Stimulated activated CD4-positive, alpha-beta T cell treated with anti-CD3 and anti-CD28 coated beads, TNF-alpha, amount 100 ng/mL, for 4 hours (primary cell): ENCODE measurements at places on chromosomes 3 and 15.

GRCh38 chr3:32998631-32999451 lies 47.4 kb downstream of the CCR4 start:
- no peak for DNase-seq

- DNase-seq, result no peak
Measured at GRCh38 chr15:52567871-52568600, 794 bp downstream of the ARPP19 start.

DNA sequence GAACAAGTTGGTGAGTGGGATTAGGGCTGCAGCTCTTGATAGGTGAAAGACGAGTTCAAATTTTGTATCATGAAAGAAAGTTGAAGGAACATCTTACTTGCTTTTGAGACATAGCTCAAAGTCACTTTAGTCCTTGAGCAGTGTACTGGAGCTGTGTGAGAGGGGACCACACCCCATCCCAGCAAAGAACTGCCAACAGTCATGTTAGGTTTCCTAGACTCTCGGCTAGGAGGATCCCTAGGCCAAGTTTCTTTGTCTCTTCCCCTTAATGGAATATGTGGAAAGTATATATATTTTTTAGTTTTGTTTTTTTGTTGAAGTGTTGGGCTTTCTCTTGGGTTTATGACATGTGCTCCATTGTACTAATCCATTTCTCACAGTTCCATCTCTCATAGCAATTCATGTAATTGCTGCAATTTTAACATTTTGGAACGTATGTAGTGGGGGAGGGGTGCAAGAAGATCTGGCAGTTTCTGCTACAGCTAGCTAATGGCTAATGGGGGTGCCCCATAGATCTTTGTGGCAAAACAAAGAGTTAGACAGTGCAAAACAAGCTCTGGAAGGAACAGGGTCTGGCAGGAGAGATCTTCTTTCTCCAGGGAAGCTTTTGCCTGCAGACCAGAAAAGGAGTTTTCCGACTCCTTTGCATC lies 25.1 kb downstream of the TLNRD1 start:
- DNase-seq, result no peak

GRCh38 chr3:106193876-106194275 lies 325.1 kb upstream of the CBLB start:
- DNase-seq, result no peak

DNA sequence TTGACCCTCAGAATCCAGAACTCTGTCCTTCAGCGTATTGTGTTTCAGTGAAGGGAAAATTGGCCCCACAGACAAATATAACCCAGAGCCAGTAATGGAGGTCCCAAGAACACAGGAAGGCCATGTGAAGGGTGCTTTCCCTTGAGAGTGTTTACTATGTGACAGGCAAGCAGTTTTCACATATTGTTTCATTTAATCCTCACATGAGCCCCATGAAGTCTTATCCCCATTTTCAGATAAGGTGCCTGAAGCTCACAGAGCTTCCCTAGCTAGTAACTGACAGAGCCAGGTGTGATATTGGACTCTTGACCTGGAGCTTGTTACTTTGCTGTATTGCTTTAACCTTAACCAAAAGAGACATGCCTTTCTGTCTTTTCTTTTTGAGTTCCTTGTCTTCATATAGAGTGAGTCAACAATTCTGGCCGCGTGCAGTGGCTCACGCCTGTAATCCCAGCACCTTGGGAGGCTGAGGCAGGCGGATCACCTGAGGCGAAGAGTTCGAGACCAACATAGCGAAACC lies 9.4 kb upstream of the DVL3 start:
- DNase-seq, result no peak

DNA sequence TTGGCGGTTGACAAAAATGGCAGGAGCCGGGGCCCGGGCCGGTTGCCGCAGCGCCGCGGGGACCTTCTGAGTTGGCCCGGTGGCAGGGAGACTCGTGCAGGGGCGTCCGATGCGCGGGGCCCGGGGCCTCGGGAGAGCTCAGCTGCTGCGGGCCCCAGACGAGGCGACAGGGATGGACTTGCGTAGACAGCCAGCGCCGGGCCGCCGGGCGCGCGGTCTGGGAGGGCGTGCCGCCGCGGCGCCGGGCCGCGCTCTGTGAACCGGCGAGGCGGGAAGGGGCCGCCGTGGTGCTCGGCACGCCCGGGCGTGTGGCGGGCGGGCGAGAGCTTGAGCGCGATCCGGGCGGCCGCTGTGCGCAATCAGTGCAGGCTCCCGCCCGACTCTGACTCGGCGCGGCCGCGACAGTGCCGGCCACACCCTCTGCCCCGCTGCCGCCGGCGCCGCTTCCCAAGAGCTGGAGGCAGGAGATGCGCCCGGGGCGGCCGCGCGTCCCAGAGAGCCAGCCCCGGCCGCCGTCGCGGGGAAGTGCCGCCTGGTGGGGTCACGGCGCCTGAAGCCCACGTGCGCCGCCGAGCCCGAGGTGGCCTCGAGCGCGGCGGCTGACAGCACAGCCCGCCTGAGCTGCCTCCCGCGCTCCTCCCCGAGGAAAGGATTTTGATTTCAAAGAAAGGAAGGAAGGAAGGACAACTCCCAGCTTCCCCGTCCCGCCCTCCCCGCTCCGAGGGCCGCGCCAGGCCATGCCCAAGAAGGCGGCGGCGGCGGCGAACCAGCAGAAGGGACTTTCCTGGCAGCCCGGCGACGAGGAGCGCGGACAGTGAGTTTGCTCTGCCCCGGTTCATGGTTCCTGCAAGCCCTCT lies 657 bp downstream of the TLNRD1 start:
- peak; percentile 28 for DNase-seq

DNA sequence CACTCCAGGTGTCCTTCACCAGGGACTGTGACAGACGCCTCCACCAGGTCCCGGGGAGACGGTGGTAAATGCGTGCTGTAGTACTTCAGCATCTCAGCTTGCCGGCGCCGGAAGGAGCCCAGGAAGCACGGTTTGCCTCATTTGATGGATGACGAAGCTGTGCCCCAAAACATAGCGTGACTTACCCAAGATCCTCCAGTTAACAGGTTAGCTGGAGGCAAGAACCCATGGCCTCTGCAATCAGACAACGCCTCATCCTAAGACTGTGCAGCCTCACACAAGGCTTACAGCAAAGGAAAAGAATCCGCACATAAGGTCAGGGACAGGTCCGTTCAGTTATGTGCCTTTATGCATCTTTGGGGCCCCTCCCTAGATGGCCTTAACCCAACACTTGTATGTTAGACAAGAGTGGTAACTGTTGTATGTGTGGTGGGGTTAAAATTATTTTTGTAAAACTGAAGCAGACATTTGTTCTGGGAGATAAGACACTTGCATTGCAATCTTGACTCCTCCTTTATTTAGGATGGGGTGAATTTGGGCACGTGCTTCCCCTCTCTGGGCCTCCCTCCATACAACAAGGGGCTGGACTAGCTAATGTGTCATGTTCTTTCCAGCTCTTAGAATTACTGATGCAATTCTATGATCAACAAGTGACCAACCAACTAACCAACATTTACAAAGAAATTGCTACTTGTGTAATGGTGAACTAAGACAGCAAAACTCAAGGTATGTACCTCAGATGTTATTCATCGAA lies 39.4 kb downstream of the VGLL4 start:
- no peak for DNase-seq

- no peak for DNase-seq
Measured at GRCh38 chr3:45545476-45545875, 49.1 kb upstream of the LIMD1 start.

- no peak for DNase-seq
Measured at GRCh38 chr3:187198490-187198889, 1.2 kb downstream of the RTP1 start.

DNA sequence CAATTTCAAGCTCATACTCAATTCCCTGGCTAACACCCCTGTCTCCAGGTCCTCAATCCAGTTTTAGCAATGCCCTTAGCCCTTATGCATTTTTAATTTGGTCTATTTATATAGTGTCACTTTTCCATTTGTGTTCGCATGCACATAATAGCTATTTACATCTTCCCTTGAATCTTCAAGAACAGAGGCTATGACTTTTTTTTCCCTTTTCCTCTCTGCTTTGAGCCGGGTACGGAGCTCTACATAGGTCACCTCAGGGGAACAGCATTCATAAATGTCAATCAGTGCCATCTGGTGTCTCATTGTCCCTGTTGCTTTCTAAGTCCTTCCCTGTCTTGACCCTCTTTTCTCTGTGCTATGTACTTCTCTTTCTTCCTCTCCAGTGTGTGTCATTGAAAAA lies 26.5 kb upstream of the ACTC1 start:
- DNase-seq, result no peak

DNA sequence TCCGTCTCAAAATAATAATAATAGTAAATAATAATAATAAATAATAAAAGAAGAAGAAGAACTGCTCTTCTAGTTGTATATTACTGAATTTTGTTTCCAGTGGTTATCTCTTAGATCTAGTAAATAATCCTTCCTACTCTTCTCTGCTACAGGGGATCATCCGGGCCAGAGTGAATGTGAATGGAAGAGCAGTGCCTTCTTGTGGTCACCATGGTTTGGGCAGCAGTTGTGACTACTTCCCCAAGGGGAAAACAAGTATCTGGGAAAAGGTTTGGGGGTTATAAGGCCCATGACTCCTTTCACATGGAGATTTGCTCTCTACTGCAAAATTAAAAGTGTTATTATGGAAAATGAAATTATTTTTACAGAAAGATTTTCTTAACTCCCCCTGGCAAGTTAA lies 5.5 kb upstream of the OR5K1 start:
- no peak for DNase-seq

- no peak for DNase-seq
Measured at GRCh38 chr3:127719369-127719768, 46.6 kb downstream of the ABTB1 start.

DNA sequence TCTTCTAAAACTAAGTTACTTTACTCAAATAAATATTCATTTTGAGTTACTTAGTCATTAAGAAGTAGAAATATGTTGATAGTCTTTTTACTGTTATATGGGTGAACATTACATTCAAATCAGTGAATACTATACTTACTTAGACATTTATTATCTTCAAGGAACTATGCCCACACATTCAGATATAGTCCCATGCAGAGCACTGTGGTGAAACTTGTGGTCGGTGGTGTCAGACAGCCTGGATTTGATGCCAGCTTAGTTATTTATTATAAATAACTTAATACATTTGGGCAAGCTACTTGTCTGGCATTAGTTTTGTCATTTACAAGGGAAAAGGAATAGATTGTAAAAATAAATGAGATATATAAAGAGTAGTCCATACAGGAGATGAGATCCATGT lies 149.5 kb downstream of the RAP2B start:
- no peak for DNase-seq

- DNase-seq, result no peak
Measured at GRCh38 chr3:23877329-23877980, 39.3 kb downstream of the NKIRAS1 start.

DNA sequence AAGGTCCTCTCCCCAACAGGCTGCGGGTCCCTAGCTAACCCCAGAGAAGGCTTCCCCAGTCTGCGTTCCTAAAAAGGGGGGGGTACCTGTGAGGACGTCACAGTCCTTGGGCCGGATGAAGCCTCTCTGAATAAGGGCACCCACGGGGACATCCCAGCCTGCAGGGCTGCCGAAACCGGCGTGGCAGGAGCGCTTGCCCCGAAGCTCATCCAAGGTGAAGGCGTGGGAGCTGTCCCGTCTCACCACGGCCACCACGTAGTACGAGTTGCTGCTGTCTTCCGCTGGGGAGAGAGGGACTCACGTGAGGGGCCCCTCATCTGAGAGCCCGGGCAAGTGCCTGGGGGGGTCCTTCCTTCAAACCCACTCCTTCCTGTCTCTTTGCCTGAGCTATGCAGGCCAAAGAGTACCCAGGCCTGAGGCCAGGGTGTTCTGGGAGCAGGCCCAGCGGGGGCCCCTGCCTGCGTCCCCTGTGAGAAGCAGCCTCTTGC lies 20.0 kb downstream of the MELTF start:
- no peak for DNase-seq

- no peak for DNase-seq
Measured at GRCh38 chr15:80172401-80172800, 19.6 kb downstream of the FAH start.

- DNase-seq, result no peak
Measured at GRCh38 chr15:78224023-78224411, 10.3 kb downstream of the ACSBG1 start.
